SK-N-MC (cell line): ENCODE measurements at places on chromosomes 5 and 9.

GRCh38 chr9:111458139-111459009, 25.8 kb downstream of the ECPAS start:
- no peak for DNase-seq

DNA sequence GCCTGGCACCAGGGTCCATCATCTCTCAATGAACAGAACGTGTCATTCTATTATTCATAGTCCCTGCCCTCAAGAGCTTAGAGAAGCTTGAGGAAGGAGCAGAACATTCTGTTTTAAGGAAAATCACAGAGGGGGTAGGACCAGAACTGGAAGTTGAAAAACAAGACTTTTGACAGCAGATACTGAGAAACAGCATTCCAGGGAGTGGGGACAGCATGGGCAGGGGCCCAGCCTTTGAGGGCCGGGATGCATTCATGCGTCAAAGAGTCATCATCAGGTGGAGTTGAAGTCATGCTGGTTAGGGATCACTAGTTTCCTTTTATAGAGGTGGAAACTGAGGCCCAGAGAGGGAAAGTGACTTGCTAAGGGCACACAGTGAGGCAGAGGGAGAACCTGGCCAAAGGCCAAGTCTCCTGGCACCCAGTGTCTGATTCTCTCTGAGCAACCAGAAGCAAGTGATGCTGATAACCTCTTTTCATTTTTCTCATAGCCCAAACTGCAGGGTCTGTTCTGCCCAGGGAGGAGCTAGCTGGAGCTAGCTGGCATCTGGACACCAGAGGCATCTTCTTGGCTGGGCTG, 41.5 kb upstream of the STXBP1 start:
- DNase-seq, result no peak

GRCh38 chr9:132942541-132943182, 1.8 kb downstream of the TSC1 start:
- DNase-seq, result no peak

DNA sequence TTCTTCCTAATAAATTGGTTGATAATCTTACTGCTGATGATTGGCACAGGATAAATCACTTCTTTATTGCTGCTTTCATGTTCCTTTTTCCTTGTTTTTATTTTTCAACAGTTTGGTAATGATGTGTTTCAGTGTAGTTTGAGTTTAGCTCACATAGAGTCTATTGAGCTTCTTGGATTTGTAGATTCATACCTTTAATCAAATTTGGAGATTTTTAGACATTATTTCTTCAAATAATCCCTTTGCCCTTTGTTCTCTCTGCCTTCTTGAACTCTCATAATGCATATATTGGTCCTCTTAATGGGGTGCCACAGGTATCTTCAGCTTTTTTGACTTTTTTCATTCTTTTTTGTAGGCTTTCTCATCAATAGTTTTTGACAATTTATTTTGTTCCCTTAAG, 275.3 kb downstream of the TLE4 start:
- DNase-seq, result no peak

- no peak for DNase-seq
Observed at GRCh38 chr5:36300927-36301540, 668 bp downstream of the RANBP3L start.

DNA sequence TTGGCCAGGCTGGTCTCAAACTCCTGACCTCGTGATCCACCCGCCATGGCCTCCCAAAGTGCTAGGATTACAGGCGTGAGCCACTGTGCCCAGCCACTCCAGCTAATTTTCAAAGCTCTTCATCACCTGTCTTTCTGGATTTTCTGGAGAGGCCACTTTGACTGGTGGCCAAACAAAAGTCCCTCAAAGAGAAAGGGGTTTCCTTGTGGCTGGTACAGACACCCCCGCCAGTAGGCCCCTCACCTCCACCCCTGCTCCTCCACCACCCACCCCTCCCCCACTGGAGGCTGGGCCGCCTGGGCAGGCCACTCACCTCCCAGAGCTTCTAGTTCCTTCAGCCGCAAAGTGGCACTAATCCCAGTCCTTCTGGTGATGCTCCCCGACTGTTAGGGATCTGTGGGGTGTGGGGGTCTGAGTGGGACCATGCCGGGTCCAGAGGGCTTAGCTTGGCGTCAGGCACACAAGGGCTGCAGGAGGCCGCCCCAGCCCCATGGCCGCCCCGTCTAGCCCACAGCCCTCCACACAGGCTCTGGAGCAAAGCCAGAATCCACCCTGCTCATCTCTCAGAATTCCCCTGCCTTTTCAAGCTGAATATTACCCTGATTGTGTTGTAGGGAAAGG, 182.0 kb upstream of the IER5L start:
- no peak for DNase-seq

DNA sequence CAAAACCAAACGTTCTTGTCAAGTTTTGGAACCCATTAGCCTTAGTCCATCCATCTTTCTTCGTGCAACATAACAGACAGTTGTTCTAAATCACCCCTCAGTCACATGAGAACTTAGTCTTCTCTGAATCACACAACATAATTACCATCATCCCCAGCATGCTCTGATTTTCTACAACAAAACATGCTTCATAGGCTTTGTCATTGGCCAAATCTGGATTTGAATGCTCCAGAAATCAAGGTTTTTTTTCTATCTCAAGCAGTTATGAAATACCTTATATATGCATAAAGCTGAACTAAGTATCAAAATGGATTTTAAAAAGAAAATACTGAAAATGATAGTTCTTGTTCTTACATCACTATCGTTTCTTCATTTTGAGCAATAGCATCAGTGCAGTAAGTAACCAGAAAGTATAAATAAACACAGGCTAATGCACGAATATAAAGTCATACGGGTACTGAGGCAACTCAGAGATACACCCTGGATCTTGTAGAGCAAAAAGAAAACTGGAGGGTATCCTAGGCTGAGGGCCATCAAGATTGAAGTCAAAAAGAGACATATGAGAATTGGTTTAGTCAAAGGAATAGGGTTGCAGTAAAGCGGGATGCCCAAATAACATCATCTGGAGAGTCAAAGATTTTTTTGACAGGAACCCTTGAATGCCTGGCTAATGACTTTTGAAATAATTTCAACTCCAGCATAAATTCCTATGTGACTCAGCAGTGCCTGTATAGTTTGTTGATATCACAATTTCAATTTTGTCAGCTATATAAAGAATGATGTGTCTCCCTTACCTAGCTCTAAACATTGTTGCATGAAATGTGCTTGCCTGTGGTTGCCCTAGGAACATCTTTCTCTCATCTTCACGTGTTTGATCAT, 164.7 kb downstream of the ADAMTSL1 start:
- no peak for DNase-seq

- DNase-seq, result no peak
Observed at GRCh38 chr9:5910413-5911057, 19.8 kb downstream of the MLANA start.

- DNase-seq, result no peak
Observed at GRCh38 chr9:101369884-101370531, 14.8 kb downstream of the BAAT start.

- DNase-seq, result no peak
Observed at GRCh38 chr5:104643320-104643719, 1080.7 kb upstream of the NUDT12 start.

GRCh38 chr9:110065532-110065931, 142.4 kb downstream of the C9orf152 start:
- DNase-seq, result no peak

GRCh38 chr5:173963867-173964441, 25.0 kb upstream of the C5orf47 start:
- no peak for DNase-seq

- DNase-seq, result no peak
Observed at GRCh38 chr5:146910239-146910638, 31.7 kb upstream of the PPP2R2B start.

DNA sequence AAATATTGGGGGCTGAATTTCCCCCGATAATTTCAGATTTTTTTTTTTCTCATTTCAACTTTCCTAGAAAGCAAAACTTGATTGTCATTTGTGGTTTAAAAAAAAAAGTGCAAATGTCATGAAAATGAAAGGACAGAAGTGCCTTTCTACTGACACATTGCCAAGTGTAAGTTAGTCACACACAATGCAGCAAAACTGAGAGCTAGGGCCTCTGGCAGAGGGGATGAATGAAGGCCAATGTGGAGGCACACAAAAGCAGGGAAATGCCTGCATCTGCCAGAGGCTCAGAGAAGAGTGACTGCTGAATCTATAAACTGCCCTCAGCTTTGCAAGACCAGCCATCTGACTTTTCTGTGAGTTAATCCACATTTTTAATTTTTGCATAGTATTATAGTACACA, 6.8 kb upstream of the IFNA5 start:
- no peak for DNase-seq

GRCh38 chr9:109894473-109894872, 114.5 kb downstream of the PALM2AKAP2 start:
- DNase-seq, result no peak

DNA sequence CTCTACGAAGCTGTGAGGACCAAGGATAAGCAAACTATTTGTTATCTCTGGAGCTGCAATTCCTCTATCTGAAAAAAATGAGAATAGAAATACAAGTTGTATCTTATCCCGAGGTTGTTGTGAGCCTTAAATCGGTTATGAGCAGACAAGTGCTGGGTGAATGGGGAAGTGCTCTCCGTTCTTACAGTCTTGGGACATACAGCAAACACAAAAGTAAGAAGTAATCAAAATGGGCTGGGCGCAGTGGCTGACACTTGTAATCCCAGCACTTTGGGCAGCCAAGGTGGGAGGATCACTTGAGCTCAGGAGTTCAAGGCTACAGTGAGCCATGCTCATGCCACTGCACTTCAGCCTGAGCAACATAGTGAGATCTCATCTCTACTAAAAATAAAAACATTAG, 31.7 kb downstream of the ITK start:
- DNase-seq, result no peak

- DNase-seq, result no peak
Observed at GRCh38 chr5:56301069-56301468, 67.9 kb upstream of the ANKRD55 start.

DNA sequence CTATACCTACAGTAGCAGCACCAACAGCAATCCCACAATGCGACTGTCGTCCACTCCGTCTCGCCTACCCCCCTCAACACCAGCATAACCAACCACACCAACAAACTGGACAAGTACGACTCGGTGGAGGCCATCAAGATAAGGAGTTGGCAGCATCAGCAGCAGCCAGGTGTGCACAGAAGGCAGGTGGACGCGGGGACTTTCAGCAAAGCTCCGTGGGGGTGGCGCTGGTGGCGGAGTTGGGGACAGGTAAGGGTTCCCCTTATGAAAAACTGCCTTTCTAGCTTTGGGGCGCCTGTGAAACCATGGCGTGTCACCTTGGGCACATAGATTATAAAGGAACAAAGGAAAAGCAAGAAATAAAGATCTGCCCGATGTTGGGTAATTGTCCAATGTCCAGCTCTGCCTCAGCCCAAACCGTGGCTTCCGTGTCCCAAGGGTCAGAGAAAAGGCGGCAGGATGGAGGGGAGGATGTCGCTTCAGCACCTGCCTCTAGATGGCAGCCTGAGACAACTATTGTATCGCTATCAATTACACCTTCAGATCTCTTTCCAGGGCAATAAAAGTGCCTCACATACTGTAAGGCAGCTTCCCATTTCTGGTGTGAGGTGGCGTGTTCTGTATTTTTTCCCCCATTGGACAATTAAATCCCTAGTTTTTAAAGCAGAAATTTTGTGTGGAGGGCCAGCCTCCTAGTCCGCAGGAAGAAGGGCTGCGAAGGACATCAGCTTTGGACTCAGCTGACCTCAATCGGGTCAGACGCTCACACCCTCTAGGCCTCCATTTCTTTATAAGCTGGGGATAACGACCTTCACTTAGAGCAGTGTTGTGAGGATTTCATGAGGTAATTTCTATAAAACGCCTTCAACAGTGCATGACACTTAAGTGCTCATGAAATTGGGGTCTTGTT, 58.8 kb downstream of the MTRR start:
- no peak for DNase-seq

DNA sequence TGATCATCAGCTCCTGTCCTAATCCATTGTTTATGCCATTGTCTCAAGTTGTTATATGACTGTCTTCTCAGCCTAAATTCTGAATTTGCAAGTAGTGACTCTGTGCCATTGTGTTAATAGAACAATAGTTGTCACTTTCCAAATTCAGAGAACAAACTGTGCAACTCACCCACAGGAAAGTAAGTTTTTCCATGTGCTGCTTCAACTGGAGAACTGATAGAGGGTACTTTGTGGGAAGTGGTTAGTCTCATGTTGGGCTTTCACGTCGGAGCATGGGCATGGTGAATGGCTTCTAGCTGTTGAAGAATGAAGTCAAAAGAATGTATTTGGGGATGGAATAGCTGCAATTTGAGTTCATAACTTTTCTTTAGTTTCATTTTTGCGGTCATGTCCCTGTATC, 146.0 kb downstream of the CD180 start:
- no peak for DNase-seq

DNA sequence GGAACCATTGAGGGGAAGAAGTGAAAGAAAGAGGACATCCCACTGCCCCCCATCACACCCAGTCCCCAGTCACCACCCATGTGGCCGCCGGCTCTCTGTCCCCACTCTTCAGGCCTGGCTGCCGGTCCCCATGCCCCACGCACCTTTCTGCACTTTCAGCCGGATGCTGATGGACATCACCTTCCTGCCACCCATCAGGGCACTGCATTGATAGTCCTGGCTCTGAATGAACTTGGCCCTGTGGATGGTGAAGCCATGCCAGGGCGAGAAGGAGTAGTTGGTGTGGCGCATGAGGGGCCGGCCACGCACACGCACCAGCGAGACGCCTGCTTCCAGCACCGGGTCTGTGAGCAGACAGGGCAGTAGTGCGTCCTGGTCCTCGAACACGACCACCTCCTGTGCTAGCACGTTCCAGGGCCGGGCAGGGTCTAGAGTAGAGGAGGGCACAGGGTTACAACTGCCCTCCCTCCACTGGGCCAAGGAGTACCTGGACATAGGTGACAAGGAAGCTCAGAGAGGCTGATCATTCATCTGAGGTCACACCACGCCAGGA, 6.4 kb downstream of the CSF1R start:
- DNase-seq, result no peak

- no peak for DNase-seq
Observed at GRCh38 chr9:23321049-23321448, 505.0 kb downstream of the ELAVL2 start.

GRCh38 chr5:322281-322941, 897 bp downstream of the AHRR start:
- DNase-seq, result no peak

- no peak for DNase-seq
Observed at GRCh38 chr9:130236436-130236985, 29.0 kb upstream of the HMCN2 start.

- no peak for DNase-seq
Observed at GRCh38 chr5:51039424-51040329, 343.6 kb upstream of the ISL1 start.

- peak; percentile 91 for DNase-seq
Observed at GRCh38 chr5:124677374-124678351, 68.8 kb downstream of the ZNF608 start.

GRCh38 chr5:449151-449550, 6.2 kb downstream of the EXOC3 start:
- DNase-seq, result no peak

GRCh38 chr5:39473156-39473775, 48.5 kb upstream of the DAB2 start:
- DNase-seq, result no peak

- DNase-seq, result no peak
Observed at GRCh38 chr9:131318231-131319085, 28.9 kb downstream of the PLPP7 start.

DNA sequence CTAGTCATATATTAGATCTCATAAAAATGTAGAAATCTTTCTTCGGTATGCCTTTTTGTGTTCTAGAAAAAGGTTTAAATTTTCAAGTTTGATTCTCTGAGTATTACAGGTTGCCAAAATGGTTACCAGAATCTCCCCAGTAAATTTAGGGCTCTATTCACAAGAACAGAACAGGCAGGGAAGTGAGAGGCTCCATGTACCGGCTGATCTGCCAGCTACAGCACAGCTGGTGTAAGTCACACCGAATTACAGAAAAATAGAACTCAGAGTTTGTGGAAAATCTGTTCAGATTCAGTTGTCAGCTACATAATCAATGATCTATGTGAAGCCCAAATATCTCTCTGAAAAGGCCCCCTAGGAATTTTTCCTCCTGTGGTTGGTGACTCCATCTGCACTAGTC, 10.5 kb downstream of the FAM81B start:
- no peak for DNase-seq
